ENCODE measurements at places on chromosomes 3 and 15.

DNA sequence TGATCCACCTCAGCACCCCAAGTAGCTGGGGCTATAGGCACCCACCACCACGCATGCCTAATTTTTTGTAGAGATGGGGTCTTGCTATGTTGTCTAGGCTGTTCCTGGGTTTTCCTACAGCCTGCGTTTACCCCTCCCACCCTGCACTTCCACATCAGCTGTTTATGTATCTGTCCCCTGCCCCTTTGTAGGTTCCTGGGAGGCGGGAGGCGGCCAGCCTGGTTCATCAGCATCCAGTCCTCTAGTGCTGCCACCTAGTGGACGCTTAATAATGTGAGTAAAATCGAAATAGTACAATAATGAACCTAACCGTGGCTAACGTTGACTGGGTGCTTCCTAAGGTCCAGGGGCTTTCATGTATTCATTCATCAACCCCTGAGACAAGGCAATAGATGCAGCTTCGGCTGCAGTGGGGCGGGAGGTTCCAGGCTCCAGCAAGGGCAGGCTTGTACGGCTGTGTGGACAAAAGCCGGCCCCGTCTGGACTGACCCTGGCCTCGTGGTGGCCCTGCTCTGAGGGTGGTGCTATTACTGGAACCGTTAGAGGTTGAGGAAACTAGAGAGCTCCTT is 1.2 kb upstream of the LCTL start:
- DNase-seq = no peak

DNA sequence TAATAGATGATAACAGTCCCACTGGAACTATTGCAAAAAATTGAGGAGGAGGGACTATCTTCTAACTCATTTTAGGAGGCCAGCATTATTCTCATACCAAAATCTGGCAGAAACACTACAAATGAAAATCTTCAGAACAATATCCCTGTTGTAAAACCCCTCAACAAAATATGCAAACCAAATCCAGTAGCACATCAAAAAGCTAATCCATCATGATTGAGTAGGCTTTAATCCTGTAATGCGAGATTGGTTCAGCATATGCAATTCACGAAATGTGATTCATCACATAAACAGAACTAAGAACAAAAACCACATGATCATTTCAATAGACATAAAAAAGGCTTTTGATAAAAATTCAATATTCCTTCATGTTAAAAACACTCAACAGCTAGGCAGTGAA is 23.9 kb upstream of the PLSCR2 start:
- DNase-seq = no peak

GRCh38 chr3:146899171-146899570 is 294.0 kb upstream of the PLSCR5 start:
- no peak for DNase-seq

DNA sequence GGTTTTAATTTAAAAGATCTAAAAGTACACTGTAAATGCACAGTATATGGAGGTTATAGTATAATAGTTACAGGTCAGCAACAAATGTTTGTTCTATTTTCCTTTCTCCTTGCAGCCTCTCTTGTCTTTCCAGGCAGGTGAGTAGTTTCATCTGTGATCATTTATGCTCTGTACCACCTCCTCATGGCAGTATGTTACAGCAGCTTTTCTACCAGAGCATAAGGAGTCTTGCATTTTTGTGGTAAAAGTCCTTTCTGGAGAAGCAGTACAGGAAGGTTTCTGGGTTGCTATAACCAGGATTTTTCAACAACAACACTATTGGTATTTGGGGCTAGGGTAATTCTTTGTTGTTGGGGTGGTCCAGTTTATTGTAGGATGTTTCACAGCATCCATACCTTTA is 59.5 kb downstream of the ZNF609 start:
- DNase-seq = no peak

All from LNCaP clone FGC (cell line).